CD4-positive, alpha-beta T cell treated with Interleukin-2 at 100 ng/mL for 4 hours (primary cell): ENCODE measurements at places on chromosomes 11 and 22.

DNA sequence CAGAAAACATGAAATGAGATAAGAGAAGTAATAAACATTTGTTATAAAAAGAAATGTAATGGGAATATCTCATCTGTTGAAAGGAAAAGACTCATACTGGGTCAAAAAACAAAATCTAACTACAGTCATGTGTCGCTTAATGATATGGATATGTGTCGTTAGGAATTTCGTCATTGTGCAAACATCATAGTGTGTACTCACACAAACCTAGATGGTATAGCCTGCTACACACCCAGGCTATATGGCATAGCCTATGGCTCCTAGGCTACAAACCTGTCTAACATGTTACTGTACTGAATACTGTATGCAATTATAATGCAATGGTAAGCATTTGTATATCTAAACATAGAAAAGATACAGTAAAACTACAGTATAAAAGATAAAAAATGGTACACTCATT lies 89.8 kb upstream of the ZC3H12C start:
- DNase-seq, result no peak

DNA sequence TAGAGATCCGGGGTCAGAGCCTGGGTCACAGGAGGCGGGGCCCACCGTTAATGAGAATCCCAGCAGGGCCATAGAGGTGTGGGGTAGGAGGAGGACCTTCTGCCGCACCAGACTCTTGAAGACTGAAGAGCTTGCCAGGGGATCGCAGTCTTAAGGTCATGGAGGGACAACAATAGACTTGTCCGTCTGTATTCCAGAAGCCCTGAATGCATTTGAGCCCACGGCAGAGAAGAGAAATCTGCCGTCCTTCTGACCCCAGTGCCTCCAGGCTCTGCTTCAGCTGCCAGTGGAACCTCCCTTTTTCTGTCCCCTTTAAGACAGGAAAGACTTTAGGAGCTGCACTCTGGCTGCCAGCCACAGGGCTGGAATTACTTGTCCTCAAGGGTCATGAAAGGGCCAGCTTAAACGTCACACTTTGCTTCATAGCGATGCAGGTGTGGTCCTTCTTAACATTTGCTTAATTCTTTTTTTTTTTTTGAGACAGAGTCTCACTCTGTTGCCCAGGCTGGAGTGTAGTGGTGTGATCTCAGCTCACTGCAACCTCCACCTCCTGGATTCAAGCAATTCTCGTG lies 15.5 kb upstream of the ST3GAL4 start:
- DNase-seq, result no peak

DNA sequence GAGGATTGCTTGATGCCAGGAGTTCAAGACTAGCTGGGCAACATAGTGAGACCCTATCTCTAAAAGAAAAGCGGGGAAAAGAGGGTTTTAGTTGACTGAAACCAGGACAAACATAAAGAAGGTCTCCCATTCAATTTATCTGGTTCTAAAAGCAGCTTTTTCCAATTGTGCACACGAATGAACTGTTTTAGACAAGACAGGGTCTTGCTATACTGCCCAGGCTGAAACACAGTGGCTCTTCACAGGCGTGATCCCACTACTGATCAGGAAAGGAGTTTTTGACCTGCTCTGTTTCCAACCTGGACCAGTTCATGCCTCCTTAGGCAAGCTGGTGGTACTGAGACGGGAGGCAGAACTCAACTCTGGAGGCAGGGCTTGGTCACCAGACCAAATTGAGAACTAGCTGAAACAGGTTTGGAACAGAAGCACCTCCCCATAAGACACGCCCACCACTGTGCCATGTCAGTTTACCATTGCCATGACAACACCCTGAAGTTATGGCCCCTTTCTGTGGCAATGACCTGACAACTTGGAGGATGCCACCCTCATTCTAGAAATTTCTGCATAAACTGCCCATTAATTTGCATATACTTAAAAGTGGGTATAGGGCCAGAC lies 2.8 kb upstream of the NUCB2 start:
- DNase-seq, result no peak

GRCh38 chr11:65625628-65626342 lies 10.2 kb downstream of the PCNX3 start:
- DNase-seq, result peak; percentile 60

- no peak for DNase-seq
These were observed 9.4 kb downstream of the TRIM29 start for GRCh38 chr11:120128392-120129119.

- no peak for DNase-seq
These were observed 37.0 kb downstream of the BCL2L13 start for GRCh38 chr22:17675584-17675983.

DNA sequence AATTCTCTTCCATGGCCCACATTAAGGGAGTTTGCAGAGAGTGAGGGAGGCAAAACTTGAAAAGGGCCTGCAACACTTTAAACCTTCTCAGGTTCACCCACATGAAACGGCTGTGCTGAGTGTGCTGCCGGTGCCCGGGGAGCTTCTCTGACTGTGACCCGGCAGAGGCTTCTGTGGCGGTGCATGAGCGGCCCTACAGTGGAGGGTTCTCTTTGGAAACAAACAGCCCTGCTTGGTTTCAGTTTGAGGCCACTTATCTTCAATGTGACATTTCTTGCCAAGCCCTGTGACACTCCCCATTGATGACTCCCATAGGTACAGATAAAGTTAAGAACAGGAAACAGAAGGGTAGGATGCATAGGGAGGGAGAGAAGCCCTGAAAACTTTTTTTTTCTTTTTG lies 31.8 kb downstream of the FAM118A start:
- DNase-seq, result peak; percentile 36

GRCh38 chr22:46731246-46732040 lies 6.6 kb downstream of the CERK start:
- DNase-seq, result no peak

DNA sequence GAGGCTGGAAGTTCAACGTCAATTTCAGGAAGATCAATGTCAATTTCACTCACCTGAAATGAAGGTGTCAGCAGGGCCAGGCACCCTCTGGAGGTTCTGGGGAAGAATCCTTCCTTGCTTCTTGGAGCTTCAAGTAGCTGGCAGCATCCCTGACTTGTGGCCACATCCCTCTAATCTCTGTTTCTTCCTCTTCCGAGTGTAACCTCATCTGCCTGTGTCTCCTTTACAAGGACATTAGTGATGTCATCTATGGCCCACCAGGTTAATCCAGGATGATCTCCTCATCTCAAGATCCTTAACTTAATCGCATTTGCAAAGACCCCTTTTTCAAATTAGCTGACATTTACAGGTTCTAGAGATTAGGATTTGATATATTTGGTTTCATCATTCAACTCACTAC lies 240.8 kb upstream of the MTNR1B start:
- DNase-seq, result no peak

DNA sequence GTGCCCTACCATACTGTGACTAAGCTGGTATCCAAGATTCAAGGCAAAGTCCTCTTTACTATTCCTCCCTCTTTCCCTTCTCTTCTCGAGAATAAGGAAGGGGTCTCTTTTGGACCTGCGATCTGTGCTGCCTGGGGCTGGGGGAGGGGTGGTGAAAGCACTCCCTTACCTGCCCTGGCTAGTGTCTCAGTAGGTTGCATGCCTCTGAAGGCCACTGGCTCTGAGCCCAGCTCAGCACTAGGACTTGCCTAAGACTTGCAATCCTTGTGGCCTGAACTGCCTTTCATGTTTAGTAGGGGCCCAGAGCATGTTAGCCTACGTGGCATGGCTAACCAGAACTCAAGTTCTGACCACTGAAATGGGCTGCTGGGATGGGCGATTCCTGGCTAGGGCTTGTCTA lies 13.0 kb upstream of the REXO2 start:
- no peak for DNase-seq
